Activated CD8-positive, alpha-beta memory T cell treated with anti-CD3 and anti-CD28 coated beads for 1 hour (primary cell): ENCODE measurements at places on chromosomes 5 and 9.
A peak's percentile ranks its signal among the peaks of the same experiment; 100 is the strongest.

DNA sequence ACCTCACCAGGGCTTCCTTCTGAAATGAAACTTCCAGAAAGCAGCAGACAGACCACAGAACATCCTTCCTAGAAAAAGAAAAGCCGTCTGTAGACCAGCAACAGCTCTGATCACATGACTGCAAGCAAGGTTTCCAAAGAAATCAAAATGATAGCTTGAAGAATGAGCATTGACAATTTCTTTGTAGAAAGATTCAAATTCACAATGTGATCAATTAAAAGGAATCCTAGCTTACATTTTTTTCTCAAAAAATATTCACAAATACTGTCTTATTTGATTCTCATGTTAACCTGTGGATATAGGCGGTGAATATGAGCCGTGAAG lies 144.9 kb downstream of the MTX3 start:
- DNase-seq, result no peak

- no peak for DNase-seq
These were observed 33.5 kb downstream of the CSNK1G3 start for GRCh38 chr5:123545506-123545905.

- no peak for DNase-seq
These were observed 27.1 kb upstream of the FAM240B start for GRCh38 chr9:38747067-38747466.

DNA sequence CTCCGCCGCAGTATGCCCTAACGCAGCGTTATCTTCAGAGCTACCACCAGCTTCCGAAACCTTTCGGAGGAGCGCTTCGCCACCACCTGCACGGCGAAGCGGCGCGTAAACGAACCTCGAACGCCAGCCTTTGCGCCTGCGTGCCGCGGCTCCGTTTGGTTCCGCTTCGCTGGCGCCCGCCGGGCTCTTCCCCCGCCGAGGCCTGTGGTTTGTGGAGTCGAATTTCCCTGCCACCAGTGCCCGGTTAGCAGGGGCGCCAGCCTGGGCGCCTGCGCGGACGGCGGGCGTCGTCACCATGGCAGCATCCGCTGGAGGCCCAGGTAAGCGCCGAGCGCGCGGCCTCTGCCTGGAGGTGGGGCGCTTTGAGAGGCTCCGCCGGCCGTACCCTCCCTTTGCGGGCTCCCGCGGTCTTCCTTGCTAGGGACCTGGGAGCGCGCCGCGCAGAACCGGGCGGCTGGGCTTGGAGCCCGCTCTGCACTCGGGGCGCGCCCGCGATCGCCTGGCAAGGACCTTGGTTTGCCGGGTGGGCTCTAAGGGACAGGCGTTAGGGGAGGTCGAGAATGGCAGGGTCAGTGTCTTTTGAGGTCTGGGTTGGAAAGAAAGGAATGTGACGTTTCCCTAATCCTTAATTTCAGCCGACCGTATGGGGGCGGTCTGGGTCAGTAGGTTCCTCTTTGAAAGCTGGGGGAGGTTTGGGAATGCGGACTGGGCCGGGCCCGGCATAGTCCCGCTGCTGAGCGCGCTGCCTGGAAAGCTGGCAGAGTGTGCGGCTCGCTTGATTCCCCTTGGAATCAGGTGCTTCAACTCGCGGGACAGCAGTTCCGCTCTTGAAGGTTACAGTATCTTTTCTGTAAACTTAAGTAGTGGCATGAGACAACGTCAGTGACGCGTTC lies at the start of gene FAM151B:
FAM151B (plus strand) TSS at position 272 of the 893 bp plus-strand sequence; CDS start at position 296, 24 bp downstream.
- DNase-seq, result peak; percentile 14

DNA sequence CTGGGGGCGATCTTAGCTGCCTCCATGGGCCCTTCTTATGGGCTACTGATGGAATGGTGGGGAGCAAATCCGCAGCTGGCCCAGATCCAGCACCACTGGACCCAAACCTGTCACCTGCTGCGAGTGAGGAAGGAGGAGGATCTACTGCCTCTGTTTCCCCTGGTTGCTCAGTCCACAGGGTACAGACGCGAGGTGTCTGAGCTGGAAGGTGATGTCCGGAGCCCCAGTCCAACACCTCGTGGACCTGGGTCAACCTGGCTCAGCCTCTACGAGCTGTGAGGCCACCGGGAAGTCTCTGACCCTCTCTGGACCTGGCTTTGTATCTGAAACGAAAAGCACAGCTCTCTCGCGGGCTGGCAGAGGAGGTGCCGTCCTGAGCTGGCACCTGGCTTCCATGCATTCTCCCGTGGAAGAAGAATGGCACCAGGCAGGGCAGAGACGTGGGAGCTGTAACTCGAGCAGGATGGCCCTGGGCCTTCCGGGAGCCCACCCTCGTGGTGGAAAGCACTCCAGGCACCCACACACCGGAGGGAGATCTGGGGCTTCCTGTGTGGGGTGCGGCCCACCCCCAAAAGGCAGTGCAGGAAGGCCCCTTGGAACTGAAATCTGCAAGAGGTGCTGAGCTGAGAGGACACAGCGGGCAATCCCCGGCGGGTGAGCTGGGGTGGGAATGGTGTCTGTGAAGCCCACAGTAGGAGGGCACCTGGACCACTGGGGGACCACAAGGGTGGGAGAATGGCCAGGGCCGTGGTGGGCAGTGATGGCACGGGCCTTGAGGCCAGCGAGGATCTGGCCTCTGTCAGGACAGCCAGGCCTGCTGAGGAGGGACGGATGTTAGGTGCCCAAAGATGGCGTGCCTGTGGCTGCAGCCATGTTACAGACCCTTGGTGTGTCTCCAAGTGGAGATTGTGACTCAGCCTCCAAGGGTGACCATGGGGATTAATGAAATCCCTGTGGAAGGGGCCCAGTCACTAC lies 133.4 kb downstream of the OLFM1 start:
- no peak for DNase-seq
